Upper lobe of left lung (tissue), 6 donors: ENCODE measurements at places on chromosomes 7 and 10. TPM values are rescaled to one million over a fixed set of nuclear protein-coding genes. Genes with fewer than 3 reads are reported as not detected.
A peak's percentile ranks its signal among the peaks of the same experiment; 100 is the strongest.

DNA sequence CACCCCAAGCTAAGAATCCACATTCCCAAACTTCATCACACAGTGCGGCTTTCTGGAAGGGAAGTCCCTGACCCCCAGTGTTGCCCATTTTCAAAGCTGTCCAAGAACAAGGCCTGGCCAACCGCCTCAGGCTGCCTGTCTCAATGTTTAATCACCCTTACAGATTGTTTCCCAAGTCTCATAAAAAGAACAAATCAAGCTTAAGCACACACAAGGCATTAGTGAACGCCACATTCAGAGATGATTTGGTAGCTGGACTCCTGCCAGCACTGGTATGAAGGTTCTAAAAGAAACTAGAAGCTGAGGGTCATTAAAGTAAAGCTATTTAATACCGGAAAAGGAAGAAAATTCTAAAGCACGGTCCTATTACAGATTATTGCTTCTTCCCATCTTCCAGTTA, 35.6 kb downstream of the C10orf90 start:
- H3K4me3 ChIP-seq = no peak overlapping the region
- no peak for DNase-seq
- H3K36me3 ChIP-seq = no peaks in the 10 kb centered on the region
- H3K27ac ChIP-seq = no peak overlapping the region

Gene MOGAT3
- not detected for total RNA-seq

GRCh38 chr10:43739161-43739560, 90.5 kb upstream of the ZNF32 start:
- no peaks in the 10 kb centered on the region for H3K4me1 ChIP-seq
- H3K4me3 ChIP-seq = no peak overlapping the region
- no peak overlapping the region for H3K27ac ChIP-seq
- H3K27me3 ChIP-seq = no peaks in the 10 kb centered on the region

- peak within 1 kb of the TSS; percentile 93 for H3K27ac ChIP-seq
- DNase-seq = peak; percentile 98
- H3K27me3 ChIP-seq = no peaks in the 10 kb centered on the region
- peaks cover 34% of the 10 kb centered on the region for H3K36me3 ChIP-seq
- peaks cover 25% of the 10 kb centered on the region for H3K4me1 ChIP-seq
Measured at GRCh38 chr10:125719173-125720001, at the start of gene EDRF1. Gene EDRF1 (plus strand): TSS chr10:125719709. CDS start chr10:125719808, 99 bp downstream.

Gene NOM1
- total RNA-seq = 24.5 TPM

GRCh38 chr10:88147000-88147798, 283.8 kb downstream of the PTEN start:
- no peaks in the 10 kb centered on the region for H3K4me1 ChIP-seq
- no peak for DNase-seq
- H3K4me3 ChIP-seq = no peak overlapping the region
- H3K27ac ChIP-seq = no peak overlapping the region

DNA sequence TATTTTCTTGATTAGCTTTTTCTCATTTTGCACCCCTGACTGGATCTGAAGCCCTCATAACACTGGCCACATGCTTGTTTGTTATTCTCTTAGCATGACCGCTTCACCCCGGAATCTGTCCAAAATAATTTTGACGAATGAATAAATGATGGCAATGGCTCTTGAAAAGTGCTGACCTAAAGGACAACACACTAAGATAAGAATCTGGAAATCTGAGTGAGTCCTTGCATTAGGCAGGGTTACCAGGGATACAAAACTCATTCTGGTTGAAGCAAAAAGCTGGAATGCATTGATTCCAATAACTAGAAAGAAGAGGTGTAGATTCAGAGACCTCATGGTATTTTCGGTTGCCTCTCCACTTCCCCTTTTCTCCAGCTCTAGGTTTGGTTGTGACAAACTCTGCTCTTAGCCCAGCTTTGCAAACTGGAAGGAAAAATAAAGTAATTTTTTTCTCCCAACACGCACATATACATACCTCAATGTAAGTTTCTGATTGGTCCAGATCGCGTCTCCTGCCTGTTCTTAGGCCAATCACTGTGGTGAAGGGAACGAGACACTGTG, 157.4 kb downstream of the SKIDA1 start:
- H3K27me3 ChIP-seq = no peaks in the 10 kb centered on the region
- no peak overlapping the region for H3K4me3 ChIP-seq
- no peak overlapping the region for H3K27ac ChIP-seq
- H3K36me3 ChIP-seq = no peaks in the 10 kb centered on the region
- peaks cover 3% of the 10 kb centered on the region for H3K4me1 ChIP-seq
- DNase-seq = no peak

Gene BAMBI
- 14.3 TPM for total RNA-seq

Gene PON3
- 10.4 TPM for total RNA-seq

Gene GIMAP2
- 18.9 TPM for total RNA-seq

DNA sequence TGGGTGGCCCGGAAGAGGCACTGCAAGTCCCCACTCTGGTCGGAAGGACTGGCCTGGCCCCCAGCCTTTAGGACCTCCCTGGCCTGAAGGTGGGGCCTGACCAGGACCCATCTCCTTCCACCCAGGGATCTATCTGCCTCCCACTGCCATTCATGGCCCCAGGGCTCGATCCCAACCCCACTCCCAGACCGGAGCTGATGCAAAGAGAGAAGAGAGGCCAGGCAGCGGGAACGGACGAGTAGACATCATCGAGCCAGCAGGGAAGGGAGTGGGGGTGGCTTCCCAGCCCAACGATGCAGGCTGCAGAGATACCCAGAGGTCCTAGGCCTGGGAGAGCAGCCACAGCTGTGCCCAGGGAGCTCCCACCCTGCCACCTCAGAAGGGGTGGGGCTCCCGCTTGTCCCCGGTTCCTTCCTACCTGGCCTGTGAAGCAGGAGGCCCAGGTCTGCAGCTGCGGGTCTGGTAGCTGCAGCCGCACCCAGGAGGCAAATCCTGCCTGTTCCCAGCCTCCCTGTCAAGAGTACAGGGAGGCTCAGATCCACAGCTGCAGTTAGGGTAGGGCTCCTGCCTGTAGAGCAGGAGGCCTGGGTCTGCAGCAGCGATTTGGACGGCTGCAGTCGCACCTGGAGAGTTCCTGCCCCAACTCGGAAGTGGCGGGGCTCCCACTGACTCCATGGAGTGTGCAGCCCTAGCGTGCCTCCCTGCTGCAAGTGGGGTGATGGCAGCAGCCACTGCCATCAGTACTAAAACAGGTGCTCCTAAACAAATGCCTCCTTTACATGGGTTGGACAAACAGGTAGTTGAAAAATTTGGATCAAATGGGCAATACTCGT, 1151.0 kb upstream of the PHF14 start:
- H3K27ac ChIP-seq = no peak overlapping the region
- H3K4me3 ChIP-seq = no peak overlapping the region
- no peaks in the 10 kb centered on the region for H3K4me1 ChIP-seq
- no peaks in the 10 kb centered on the region for H3K36me3 ChIP-seq
- DNase-seq = no peak

DNA sequence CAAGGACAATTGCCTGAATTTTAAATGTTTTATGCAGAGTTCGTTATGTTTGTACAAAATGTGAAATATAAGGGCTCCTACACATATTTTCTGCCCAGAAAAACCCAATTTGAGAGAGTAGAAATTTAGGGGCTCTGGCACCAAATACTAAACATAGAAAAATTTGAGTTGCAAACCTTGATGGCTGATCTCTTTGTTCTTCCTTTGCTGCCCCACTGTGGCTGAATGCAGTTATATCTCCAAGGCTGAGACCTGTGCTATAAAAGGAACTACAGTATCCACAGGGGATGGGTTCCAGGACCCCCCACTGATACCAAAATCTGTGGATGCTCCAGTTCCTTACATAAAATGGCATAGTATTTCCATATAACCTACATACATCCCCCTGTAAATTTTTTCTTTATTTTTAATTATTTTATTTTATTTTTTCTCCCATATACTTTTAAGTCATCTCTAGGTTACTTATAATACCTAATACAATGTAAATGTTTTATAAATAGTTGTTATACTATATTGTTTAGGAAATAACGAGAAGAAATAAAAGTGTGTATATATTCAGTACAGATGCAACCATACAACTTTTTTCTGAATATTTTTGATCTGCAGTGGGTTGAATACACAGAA, 22.5 kb downstream of the CFAP43 start:
- H3K4me1 ChIP-seq = no peaks in the 10 kb centered on the region
- H3K4me3 ChIP-seq = no peak overlapping the region
- H3K27me3 ChIP-seq = no peaks in the 10 kb centered on the region
- peak; percentile 26 for DNase-seq
- no peaks in the 10 kb centered on the region for H3K36me3 ChIP-seq

DNA sequence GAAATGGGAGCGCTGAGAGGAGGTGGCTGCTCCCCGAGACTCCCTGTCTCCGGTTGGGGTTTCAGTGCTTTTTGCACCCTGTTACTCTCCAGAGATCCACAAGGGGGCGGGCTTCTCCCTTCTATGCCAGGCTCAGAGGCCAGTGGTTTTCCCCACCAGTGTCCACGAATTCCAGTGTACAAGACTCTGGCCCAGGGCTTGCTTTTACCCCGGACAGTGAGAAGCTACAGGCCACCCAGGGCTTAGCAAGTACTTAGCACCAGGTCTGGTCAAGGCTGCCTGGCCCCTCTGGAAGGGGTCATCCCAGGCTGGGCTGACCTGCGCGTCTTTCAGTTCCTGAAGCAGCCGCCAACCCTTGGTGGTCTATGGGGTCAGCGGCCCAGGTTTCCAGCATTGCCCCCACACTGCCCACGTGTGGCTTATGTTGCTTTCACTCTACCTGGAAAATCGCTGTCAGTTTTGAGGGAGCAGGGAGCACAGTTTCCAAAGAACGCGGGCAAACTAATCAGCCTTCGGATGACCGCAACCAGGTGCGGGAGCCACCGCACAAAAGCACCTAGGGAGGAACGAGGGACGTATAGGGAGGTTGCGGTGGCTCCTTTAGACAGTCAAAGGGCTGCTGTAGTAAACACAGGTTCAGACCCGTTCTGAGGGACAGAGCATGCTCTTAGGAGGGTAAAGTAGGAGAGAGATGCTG, 6.8 kb downstream of the CYP26A1 start:
- H3K4me1 ChIP-seq = peaks cover 10% of the 10 kb centered on the region
- H3K27ac ChIP-seq = no peak overlapping the region
- H3K4me3 ChIP-seq = no peak overlapping the region

DNA sequence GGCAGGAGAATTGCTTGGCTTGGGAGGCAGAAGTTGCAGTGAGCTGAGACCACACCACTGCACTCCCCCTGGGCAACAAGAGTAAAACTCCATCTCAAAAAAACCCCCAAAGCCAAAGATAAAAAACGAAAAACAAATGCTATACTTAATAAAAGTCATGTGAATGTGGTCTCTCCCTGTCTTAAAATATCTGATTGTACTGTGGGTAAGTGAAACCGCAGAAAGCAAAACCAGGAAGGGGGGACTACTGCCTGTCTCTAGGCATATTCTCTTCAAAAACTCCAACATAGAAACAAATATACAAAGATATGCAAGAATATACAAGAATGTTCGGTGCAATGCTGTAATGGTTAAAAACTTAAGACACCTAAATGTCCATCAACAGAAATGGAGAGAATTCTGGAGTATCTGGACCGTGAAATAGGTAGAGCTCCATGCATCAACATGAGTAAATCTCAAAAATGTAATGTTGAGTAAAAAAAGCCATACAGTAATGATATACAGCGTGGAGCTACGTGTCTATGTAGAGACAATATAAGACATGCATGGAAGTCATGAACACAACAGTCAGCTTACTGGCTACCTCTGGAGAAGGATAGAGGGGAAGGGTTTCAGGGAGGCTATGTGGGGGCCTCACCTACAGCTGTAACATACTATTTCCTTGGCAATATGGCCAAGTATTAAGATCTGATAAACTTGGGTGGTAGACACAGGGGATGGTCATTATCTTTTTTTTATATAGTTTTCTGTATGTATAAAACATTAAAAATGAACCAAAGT, 2.1 kb downstream of the ZNF394 start:
- no peak for DNase-seq
- peaks cover 28% of the 10 kb centered on the region for H3K4me1 ChIP-seq
- H3K27ac ChIP-seq = no peak overlapping the region
- peak overlapping the region; percentile 94 for H3K4me3 ChIP-seq
- H3K27me3 ChIP-seq = no peaks in the 10 kb centered on the region

- no peaks in the 10 kb centered on the region for H3K27me3 ChIP-seq
- no peaks in the 10 kb centered on the region for H3K36me3 ChIP-seq
- no peak overlapping the region for H3K27ac ChIP-seq
- no peaks in the 10 kb centered on the region for H3K4me1 ChIP-seq
Measured at GRCh38 chr7:111324228-111324627, 233.3 kb downstream of the LRRN3 start.

GRCh38 chr10:124380256-124380995, 38.3 kb downstream of the OAT start:
- no peaks in the 10 kb centered on the region for H3K36me3 ChIP-seq
- H3K27ac ChIP-seq = no peak overlapping the region
- H3K27me3 ChIP-seq = no peaks in the 10 kb centered on the region
- no peak overlapping the region for H3K4me3 ChIP-seq
- no peak for DNase-seq
- no peaks in the 10 kb centered on the region for H3K4me1 ChIP-seq

GRCh38 chr10:71268247-71268691, 50.8 kb upstream of the SLC29A3 start:
- no peak overlapping the region for H3K27ac ChIP-seq
- H3K4me3 ChIP-seq = no peak overlapping the region
- H3K27me3 ChIP-seq = no peaks in the 10 kb centered on the region
- peaks cover 12% of the 10 kb centered on the region for H3K4me1 ChIP-seq
- no peaks in the 10 kb centered on the region for H3K36me3 ChIP-seq

DNA sequence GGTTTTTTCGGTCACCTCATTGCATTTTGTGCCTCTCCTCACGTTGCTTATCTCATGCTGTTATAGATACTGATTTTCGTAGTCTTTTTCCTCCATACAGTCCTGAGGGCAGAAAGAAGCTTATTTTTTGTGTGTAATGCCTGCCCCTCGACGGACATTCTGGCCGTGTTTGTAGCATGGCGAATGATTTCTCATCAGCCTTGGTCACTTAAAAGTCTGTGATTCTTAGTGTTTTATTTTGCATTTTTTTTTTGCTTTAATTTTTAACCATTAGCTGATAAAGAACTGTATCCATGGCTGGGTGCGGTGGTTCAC, 469 bp upstream of the NOC3L start:
- no peak for DNase-seq
- no peak overlapping the region for H3K4me3 ChIP-seq
- peak overlapping the region; percentile 70 for H3K27ac ChIP-seq
- H3K4me1 ChIP-seq = peaks cover 8% of the 10 kb centered on the region

DNA sequence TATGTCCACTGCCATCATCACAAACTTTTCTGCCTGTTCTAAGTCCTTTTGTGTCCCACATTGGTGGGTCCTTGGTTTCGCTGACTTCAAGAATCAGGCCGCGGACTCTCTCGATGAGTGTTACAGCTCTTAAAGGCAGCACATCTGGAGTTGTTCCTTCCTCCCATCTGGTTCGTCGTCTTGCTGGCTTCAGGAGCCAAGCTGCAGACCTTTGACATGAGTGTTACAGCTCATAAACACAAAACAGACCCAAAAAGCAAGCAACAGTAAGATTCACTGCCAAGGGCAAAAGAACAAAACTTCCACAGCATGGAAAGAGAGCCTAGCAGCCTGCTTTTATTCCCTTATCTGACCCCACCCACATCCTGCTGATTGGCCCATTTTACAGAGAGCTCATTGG, 30.2 kb downstream of the ASNS start:
- no peak for DNase-seq
- no peaks in the 10 kb centered on the region for H3K27me3 ChIP-seq
- H3K4me3 ChIP-seq = no peak overlapping the region
- H3K27ac ChIP-seq = no peak overlapping the region
- no peaks in the 10 kb centered on the region for H3K36me3 ChIP-seq

Gene OR2A1
- not detected for total RNA-seq

GRCh38 chr7:4108951-4109350, 573.1 kb upstream of the FOXK1 start:
- no peaks in the 10 kb centered on the region for H3K36me3 ChIP-seq
- DNase-seq = no peak
- H3K4me1 ChIP-seq = no peaks in the 10 kb centered on the region
- H3K4me3 ChIP-seq = no peak overlapping the region

Gene PKD2L1
- 0.61 TPM for total RNA-seq
